ENCODE measurements at places on chromosomes 12 and 14. TPM values are rescaled to one million over a fixed set of nuclear protein-coding genes. Genes with fewer than 3 reads are reported as not detected.

PTPN6 gene
- 673 TPM for total RNA-seq

KIF5A gene
- 21.5 TPM for total RNA-seq

SLC7A8 gene
- total RNA-seq = not detected

GRCh38 chr14:44782775-44783238 is 178.9 kb downstream of the KLHL28 start:
- DNase-seq = no peak
- H3K27me3 ChIP-seq = no peaks in the 10 kb centered on the region
- no peak overlapping the region for H3K27ac ChIP-seq
- H3K4me1 ChIP-seq = no peaks in the 10 kb centered on the region

- no peak for DNase-seq
- H3K36me3 ChIP-seq = no peaks in the 10 kb centered on the region
- H3K27me3 ChIP-seq = no peaks in the 10 kb centered on the region
- no peaks in the 10 kb centered on the region for H3K4me1 ChIP-seq
These were observed 34.9 kb downstream of the PDE3A start for GRCh38 chr12:20403230-20403629.

DNA sequence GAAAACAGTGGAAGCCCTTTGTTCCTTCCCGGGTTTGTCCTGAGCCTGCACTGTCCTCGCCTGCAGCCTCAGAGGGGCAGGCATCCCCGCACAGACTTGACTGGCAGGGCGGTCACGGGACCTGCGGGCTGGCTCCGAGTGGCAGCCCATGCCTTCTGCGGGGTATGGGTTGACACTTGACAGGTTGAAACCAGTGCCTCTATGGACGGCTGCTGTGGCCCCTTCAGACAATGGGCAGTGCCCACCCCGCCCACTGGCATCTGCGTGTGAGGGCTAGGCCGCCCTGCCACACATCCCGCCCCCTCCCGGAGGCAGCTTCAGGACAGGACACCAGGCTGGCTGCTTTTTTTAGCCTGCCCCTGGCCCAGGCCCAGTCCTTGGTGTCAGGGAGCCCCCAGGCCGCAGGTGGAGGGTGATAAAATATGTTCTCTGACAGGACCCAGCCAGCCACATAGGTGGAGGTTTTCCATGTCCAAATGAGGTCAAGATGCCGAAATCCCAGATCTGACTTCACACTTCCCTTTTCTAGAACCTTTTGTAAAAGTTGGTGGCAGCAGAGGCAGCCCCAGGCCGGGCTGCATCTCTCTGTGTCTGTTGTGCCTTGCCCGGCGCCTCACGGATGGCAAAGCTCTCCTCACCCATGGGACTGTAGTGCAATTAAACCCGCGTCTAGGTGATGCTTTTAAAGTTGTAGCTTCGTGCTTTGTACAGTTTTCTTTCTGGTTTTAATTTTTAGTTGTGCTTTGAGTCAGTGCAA is 10.0 kb downstream of the ANKRD9 start:
- H3K4me3 ChIP-seq = no peak overlapping the region
- no peaks in the 10 kb centered on the region for H3K4me1 ChIP-seq

DNA sequence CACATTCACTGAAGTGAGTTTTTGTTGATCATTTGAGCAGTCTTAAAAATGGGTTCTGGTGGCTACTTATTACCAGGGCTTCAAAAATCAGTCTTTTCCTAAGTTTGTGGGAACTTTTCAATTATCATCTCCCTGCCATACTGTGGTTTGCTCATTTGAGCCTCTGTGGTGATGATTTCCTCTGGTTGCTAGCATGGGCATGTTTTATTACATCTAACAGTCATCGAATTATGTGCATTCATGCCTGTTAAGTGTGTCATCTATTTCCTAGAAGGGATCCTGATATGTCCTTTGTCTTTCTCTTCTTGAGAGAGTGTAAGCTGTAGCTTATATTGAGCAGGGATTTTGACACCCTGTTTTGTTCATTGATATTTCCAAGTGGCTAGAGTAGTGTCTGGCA is 116.8 kb downstream of the WIF1 start:
- H3K27ac ChIP-seq = no peak overlapping the region
- H3K27me3 ChIP-seq = no peaks in the 10 kb centered on the region
- DNase-seq = no peak

GRCh38 chr14:66099931-66100330 is 386.2 kb upstream of the CCDC196 start:
- no peaks in the 10 kb centered on the region for H3K36me3 ChIP-seq
- no peaks in the 10 kb centered on the region for H3K4me1 ChIP-seq
- H3K4me3 ChIP-seq = no peak overlapping the region
- no peaks in the 10 kb centered on the region for H3K27me3 ChIP-seq
- no peak for DNase-seq
- no peak overlapping the region for H3K27ac ChIP-seq

Data from Karpas-422 (cell line).